Glutamatergic neuron (in vitro differentiated cells): ENCODE measurements at places on chromosomes 12 and 14. TPM values are rescaled to one million over a fixed set of nuclear protein-coding genes. Genes with fewer than 3 reads are reported as not detected.

The LTB4R gene
- 7.1 TPM for total RNA-seq

The POU6F1 gene
- total RNA-seq: 6.0 TPM

The GPR65 gene
- total RNA-seq: not detected

The CPSF6 gene
- 167 TPM for total RNA-seq

The TMEM132C gene
- 8.0 TPM for total RNA-seq

The SOAT2 gene
- total RNA-seq: not detected

The LAG3 gene
- 7.3 TPM for total RNA-seq

The C14orf180 gene
- total RNA-seq: not detected

The METTL17 gene
- total RNA-seq: 81.5 TPM

The FAM186B gene
- total RNA-seq: not detected

The ERBB3 gene
- 33.7 TPM for total RNA-seq

The TAS2R46 gene
- 3.3 TPM for total RNA-seq

The CCDC175 gene
- not detected for total RNA-seq

The SYCP3 gene
- total RNA-seq: not detected

The TCL1A gene
- not detected for total RNA-seq

The SLC10A1 gene
- not detected for total RNA-seq

The CHPT1 gene
- 9.2 TPM for total RNA-seq

The HAL gene
- not detected for total RNA-seq

The SRRM4 gene
- total RNA-seq: 183 TPM

The CD69 gene
- not detected for total RNA-seq

The GARIN6 gene
- total RNA-seq: not detected

The RIMKLB gene
- total RNA-seq: 55.7 TPM

The DAO gene
- not detected for total RNA-seq

The PPP4R4 gene
- total RNA-seq: 1.6 TPM

The TSPAN19 gene
- total RNA-seq: 2.9 TPM

The CLEC12A gene
- total RNA-seq: not detected

The P2RX7 gene
- not detected for total RNA-seq

The CCDC177 gene
- total RNA-seq: 7.8 TPM

The APOF gene
- not detected for total RNA-seq

The MMP19 gene
- total RNA-seq: not detected

The LGALS3 gene
- not detected for total RNA-seq

The CLEC6A gene
- not detected for total RNA-seq

The STAC3 gene
- total RNA-seq: 12.1 TPM

The RAPGEF3 gene
- total RNA-seq: 0.81 TPM

The IL23A gene
- total RNA-seq: 0.42 TPM

The IRAK3 gene
- total RNA-seq: 3.9 TPM

The GPR137C gene
- 19.5 TPM for total RNA-seq

The LRP6 gene
- 48.3 TPM for total RNA-seq

The STXBP6 gene
- 0.49 TPM for total RNA-seq

The MYO1H gene
- total RNA-seq: 0.27 TPM

The SLCO1A2 gene
- total RNA-seq: 11.9 TPM

The BDKRB2 gene
- total RNA-seq: 3.8 TPM

The INHBC gene
- not detected for total RNA-seq

The FZD10 gene
- total RNA-seq: not detected

The KITLG gene
- total RNA-seq: 0.61 TPM

The POTEM gene
- total RNA-seq: not detected

The CCDC197 gene
- not detected for total RNA-seq

The TPH2 gene
- total RNA-seq: 0.34 TPM

The INHBE gene
- total RNA-seq: 18.0 TPM

The GAS2L3 gene
- 56.2 TPM for total RNA-seq
